Astrocyte (in vitro differentiated cells and primary cell): ENCODE measurements at places on chromosomes 1 and 21. TPM values are rescaled to one million over a fixed set of nuclear protein-coding genes. Genes with fewer than 3 reads are reported as not detected.

- DNase-seq = peak; percentile 31
- H3K27ac ChIP-seq = no peak overlapping the region
- H3K36me3 ChIP-seq = no peaks in the 10 kb centered on the region
- H3K4me3 ChIP-seq = no peak overlapping the region
Measured at GRCh38 chr1:112808861-112809684, 93.9 kb upstream of the PPM1J start.

DNA sequence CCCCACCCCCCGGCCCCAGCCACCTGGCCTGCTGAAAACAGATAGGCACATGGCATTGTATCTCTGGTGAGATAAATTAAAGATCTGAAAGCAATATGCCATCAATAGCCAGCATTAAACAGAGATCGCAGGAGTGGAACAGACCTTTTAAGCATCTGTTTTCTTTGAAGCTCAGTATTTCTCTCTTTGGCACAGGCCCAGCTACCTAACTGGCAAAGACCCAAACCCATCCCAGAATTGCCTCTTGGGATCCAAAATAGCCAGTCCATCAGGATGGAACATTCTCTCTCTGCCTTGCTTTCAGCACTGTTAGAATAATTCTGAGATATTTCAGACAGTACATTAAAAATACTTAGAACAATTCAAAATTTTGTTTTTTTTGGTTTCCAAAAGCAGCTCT is 46.0 kb downstream of the KCNJ6 start:
- no peak overlapping the region for H3K27ac ChIP-seq
- no peaks in the 10 kb centered on the region for H3K36me3 ChIP-seq
- H3K4me1 ChIP-seq = peaks cover 13% of the 10 kb centered on the region
- H3K4me3 ChIP-seq = no peak overlapping the region
- DNase-seq = no peak

DNA sequence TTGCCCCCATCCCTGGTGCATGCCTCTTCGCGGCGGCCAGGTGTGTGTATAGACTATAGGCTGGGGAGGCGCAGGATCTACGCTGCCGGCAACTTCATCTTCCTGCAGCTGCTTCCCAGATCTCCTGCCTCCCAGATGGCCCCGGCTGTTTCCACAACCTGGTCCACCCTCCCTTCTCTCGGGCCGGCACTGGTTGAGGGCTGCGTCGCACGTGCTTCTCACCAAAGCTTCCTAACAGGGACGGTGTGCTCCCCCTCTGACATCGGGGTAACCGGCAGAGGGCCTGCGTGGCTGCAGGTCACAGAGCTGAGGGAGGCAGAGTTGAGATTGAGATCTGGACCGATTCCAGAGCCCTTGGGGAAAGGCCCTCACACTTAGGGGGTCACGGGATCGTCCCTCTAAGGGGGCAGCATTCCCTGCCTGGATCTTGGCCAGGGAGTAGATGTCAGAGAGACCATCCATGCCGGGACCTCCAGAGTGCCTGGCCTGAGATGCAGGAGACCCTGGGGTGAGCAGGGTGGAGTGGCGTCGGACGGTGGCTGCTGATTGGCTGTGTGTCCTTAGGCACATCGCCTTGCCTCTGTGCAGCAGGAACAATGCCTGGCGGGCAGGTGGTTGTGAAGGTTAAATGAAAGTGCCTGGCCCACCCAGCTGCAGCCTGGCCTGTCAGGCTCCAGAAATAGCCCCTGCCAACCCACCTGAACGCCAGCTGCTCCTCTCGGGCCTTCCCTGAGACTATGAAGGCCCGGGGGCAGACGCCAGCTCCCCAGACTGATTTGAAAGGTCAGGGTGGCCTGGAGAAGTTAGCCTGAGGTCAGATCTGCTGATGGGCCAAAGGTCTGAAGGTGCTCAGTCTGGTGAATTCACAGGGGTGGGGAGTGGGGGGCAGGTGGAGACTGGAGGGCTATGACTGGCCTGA is 6.1 kb upstream of the MASP2 start:
- no peak for DNase-seq
- H3K27ac ChIP-seq = no peak overlapping the region
- no peaks in the 10 kb centered on the region for H3K4me1 ChIP-seq
- H3K27me3 ChIP-seq = no peaks in the 10 kb centered on the region

- no peak for DNase-seq
- no peak overlapping the region for H3K4me3 ChIP-seq
- H3K36me3 ChIP-seq = no peaks in the 10 kb centered on the region
- H3K4me1 ChIP-seq = no peaks in the 10 kb centered on the region
- no peaks in the 10 kb centered on the region for H3K27me3 ChIP-seq
- no peak overlapping the region for H3K27ac ChIP-seq
Measured at GRCh38 chr1:225366018-225366417, 61.8 kb downstream of the LBR start.

DNA sequence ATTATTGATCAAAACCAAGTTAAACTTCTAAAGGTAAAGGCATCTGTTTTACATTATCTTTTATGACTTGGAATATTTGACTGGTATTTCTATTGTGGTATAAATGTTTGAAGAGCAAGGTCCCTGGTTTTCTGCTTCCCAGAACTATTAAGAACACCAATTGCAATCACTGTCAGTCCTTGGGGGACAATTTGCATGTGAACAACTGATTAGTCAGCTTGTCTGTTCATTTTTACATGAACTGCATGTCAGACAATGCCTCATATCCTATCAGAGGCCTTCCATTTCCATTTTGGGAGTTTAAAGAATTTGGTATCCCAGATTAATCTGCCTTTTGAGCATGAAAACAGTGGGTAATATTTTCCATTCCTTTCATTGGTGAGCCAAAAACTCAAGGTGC is 654.9 kb upstream of the USP24 start:
- H3K27me3 ChIP-seq = no peaks in the 10 kb centered on the region
- H3K27ac ChIP-seq = no peak overlapping the region
- H3K4me3 ChIP-seq = no peak overlapping the region
- DNase-seq = no peak
- H3K4me1 ChIP-seq = no peaks in the 10 kb centered on the region
- no peaks in the 10 kb centered on the region for H3K36me3 ChIP-seq

GRCh38 chr1:202117898-202118371 is 4.8 kb upstream of the GPR37L1 start:
- no peaks in the 10 kb centered on the region for H3K27me3 ChIP-seq
- H3K4me1 ChIP-seq = peaks cover 4% of the 10 kb centered on the region
- no peak for DNase-seq
- H3K4me3 ChIP-seq = no peak overlapping the region
- no peak overlapping the region for H3K27ac ChIP-seq

GRCh38 chr21:19785941-19786340 is 1212.3 kb upstream of the NCAM2 start:
- H3K4me1 ChIP-seq = no peaks in the 10 kb centered on the region
- H3K27ac ChIP-seq = no peak overlapping the region
- H3K27me3 ChIP-seq = no peaks in the 10 kb centered on the region
- no peak overlapping the region for H3K4me3 ChIP-seq

GRCh38 chr1:74266001-74266400 is 30.8 kb downstream of the TNNI3K start:
- no peak overlapping the region for H3K4me3 ChIP-seq
- no peaks in the 10 kb centered on the region for H3K36me3 ChIP-seq
- no peak overlapping the region for H3K27ac ChIP-seq
- DNase-seq = no peak
- no peaks in the 10 kb centered on the region for H3K27me3 ChIP-seq

DNA sequence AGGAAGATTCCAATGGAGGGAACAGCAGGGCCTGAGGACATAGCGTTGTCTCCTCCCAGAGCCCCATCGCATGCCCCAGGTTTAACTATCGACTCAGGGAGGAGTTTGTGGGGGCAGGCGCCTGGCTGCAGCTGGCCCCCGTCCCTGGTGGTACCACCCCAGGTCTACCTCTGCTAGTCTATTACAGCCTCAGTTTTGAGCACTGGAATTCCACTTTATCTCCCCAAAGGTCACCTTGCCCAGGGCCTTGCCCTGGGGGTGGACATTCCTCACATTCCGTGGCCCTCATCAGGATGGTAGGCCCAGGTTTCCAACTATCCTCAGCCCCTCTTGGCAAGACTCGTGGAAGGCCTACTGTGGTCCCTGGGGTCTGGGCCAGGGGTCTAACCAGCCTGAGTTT is 65.4 kb upstream of the SSBP3 start:
- H3K36me3 ChIP-seq = no peaks in the 10 kb centered on the region
- peaks cover 23% of the 10 kb centered on the region for H3K27me3 ChIP-seq
- H3K27ac ChIP-seq = no peak overlapping the region
- no peak overlapping the region for H3K4me3 ChIP-seq

- H3K4me3 ChIP-seq = no peak overlapping the region
- H3K36me3 ChIP-seq = no peaks in the 10 kb centered on the region
- no peaks in the 10 kb centered on the region for H3K27me3 ChIP-seq
Measured at GRCh38 chr1:187275346-187275745, 446.6 kb downstream of the PLA2G4A start.

DNA sequence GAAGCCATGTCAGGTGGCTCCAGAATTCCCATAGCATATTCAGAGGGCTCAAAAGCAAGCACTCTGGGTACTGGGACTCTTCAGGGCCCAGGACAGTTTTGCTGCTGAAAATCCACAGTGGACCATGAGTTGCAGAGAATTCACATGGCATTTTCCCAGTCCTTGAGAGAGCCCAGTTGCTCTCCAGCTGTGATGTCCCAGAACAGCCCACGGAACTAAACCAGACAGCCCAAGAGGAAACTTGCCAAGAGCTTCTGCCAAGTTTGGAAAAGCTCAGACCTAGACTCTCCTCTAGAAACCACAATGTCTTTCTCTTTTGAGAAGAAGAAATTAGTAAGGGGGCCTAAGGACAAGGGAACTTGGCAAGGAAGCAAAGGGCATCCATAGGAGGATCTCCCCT is 69.4 kb downstream of the RGS2 start:
- H3K4me3 ChIP-seq = no peak overlapping the region
- peak; percentile 82 for DNase-seq
- no peak overlapping the region for H3K27ac ChIP-seq
- H3K36me3 ChIP-seq = no peaks in the 10 kb centered on the region
- H3K4me1 ChIP-seq = peaks cover 4% of the 10 kb centered on the region
- peaks cover 3% of the 10 kb centered on the region for H3K27me3 ChIP-seq

DNA sequence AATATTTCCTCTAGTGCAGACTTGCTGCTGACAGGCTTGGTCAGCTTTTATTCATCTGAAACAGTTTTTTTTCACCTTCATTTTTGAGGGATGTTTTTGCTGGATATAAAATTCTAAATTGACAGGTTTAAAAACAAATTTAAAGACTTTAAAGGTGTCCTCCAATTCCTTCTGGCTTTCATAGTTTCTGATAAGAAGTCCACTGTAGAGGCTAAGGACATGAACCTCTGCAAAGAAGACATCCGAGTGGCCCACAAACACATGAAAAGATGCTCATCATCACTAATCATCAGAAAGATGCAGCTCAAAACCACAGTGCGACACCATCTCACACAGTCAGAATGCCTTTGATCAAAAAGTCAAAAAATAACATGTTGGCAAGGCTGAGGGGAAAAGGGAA is 42.0 kb upstream of the DYRK1A start:
- no peak for DNase-seq
- no peak overlapping the region for H3K4me3 ChIP-seq
- no peaks in the 10 kb centered on the region for H3K27me3 ChIP-seq
- no peak overlapping the region for H3K27ac ChIP-seq
- no peaks in the 10 kb centered on the region for H3K36me3 ChIP-seq

- no peaks in the 10 kb centered on the region for H3K36me3 ChIP-seq
- no peaks in the 10 kb centered on the region for H3K27me3 ChIP-seq
- DNase-seq = no peak
- H3K4me1 ChIP-seq = no peaks in the 10 kb centered on the region
- H3K4me3 ChIP-seq = no peak overlapping the region
Measured at GRCh38 chr21:44440241-44441040, 14.9 kb upstream of the LRRC3 start.

DNA sequence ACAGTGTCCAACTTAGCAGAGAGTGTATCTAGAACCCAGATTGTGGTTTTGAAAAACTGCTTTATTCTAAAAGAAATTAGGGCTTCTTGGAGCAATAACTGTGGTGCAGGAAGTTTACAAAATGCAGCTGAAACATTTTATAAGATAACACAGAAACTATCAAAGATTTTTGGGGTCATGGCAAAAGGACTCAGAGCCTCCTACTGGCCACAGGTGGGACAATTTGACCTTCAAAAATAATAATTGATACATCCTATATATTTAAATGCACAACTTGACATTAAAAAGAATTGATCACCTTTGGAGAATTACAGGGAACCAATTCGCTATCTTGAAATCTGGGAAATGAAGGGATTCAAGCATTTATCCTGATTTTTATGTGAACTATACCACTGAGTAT is 235.2 kb downstream of the RPS6KC1 start:
- H3K27ac ChIP-seq = no peak overlapping the region
- H3K4me1 ChIP-seq = peaks cover 3% of the 10 kb centered on the region
- H3K36me3 ChIP-seq = no peaks in the 10 kb centered on the region
- no peaks in the 10 kb centered on the region for H3K27me3 ChIP-seq

DNA sequence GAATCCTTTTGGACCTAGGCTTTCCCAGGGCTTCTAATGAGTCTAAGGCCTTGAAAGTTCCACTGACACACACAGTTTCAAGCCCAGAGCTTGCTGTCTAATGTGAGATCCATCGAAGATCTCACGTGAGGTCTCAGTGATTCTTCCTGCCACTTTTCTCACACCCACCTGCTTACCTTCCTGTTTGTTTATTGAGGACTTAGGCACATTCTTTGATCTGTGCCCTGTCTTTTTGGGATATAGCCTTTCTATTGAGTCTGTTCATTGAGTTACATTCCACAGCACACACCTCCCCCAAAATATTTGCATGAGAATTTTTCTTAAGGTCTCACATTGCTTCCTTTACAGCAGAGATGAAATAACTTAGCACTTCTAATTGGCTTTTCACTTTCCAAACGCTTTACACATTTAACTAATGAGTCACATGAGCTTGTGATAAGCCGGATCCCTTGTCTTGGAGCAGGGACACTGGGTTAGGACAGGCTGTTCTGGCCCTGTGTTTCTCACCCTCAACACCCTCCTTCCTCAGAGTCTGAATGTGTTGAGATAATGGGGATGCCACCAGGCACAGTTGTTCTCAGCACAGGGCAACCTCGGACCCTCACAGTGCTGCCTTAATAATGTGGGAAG is 288.3 kb downstream of the TM2D1 start:
- H3K36me3 ChIP-seq = no peaks in the 10 kb centered on the region
- H3K27me3 ChIP-seq = no peaks in the 10 kb centered on the region
- no peak for DNase-seq
- H3K4me1 ChIP-seq = no peaks in the 10 kb centered on the region

Gene HEYL
- total RNA-seq = 1.1 and 3.1 TPM in 2 replicates

Gene S100A9
- 1.8 TPM in 1 of 2 replicates, not detected in the other for total RNA-seq

Gene NDUFS5
- total RNA-seq = 313 and 360 TPM in 2 replicates

Gene CYP4A11
- total RNA-seq = not detected in 2 replicates

Gene LCE3D
- not detected in 2 replicates for total RNA-seq

Gene HRNR
- total RNA-seq = not detected in 2 replicates

Gene NCAM2
- 4.6 and 6.8 TPM in 2 replicates for total RNA-seq

Gene AKIRIN1
- 152 and 156 TPM in 2 replicates for total RNA-seq

Gene LYPD8
- not detected in 2 replicates for total RNA-seq
